ENCODE measurements at places on chromosomes 12 and 14.
A peak's percentile ranks its signal among the peaks of the same experiment; 100 is the strongest.

- DNase-seq: peak; percentile 70
These were observed 19.3 kb upstream of the SERPINA6 start for GRCh38 chr14:94342334-94342934.

DNA sequence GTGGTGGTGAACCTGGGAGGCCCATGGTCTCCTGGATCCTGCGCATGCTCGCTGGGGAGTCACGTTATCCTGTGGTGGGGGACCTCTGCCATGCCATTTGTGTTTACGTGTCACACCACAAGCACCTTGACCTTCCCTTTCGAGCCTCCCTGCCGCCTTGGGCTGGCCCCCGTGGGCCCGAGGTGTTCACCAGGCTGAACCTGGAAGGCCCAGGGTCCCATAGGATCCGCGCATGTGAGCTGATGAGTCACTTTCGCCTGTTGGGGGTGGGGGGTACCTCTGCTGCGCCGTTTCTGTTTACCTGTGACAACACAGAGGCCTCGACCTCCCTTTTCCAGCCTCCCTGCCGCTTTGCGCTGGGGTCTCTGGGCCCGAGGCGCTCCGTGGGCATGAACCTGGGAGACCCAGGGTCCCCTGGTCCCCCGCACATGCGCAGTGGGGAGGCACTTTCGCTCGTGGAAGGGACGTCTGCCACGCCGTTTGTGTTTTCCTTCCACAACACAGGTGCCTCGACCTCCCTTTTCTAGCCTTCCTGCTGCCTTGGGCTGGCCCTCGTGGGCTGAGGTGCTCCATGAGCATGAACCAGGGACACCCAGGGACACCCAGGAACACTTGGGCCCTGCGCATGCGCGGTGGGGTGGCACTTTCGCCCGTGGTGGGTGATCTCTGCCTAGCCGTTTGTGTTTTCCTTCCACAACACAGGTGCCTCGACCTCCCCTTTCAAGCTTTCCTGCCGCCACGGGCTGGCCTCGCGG is 334.1 kb downstream of the ALG10 start:
- DNase-seq: no peak

- DNase-seq: peak; percentile 62
These were observed 98.1 kb upstream of the GRIP1 start for GRCh38 chr12:66776974-66777373.

GRCh38 chr12:114678028-114678427 is 5.9 kb downstream of the TBX3 start:
- no peak for DNase-seq

GRCh38 chr14:93046705-93047050 is 69.0 kb downstream of the ITPK1 start:
- DNase-seq: no peak

DNA sequence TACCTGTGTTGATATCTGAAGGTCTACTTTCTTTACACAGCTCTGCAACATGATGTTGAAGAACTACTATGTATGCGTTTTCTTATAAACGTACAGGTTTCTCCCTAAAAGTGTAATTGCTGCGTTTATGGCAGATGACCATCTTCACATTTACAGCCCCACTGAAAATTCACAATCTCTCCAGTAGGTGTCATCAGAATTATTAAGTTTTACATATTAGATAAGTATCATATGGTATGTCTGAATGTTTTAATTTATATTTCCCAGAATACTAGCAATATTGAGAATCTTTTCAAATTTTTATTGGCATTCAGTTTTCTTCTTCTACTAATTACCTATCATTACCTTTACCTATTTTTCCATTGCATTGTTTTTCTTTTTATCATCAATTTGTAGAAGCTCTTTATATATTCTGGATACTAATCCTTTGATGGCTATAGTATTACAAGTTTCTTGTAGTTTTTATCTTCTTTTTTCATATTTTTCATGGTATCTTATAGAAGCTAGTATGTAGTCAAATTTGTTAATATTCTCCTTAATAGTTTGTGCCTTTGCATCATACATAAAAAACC is 123.5 kb downstream of the CAPZA3 start:
- no peak for DNase-seq

DNA sequence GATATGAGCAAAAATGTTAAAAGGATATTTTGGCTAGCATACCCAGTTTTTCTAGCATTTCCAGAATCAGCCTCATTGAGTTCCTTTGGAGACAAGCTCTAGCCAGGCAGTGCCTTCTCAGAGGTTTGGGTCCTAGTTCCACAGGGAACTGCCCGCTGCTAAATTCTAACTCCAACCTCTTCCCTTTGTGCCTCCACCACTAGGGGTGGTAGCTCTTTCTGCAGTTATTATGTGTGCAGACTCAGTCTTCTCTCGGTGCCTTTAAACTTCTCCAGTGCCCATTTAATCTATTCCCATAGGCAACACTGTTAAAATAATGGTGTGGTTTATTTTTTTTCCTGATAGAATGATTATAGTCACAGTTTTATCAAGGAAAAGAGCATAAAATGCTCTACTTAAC is 21.5 kb upstream of the SLC25A3 start:
- DNase-seq: no peak

GRCh38 chr12:88855301-88855700 is 275.0 kb upstream of the KITLG start:
- DNase-seq: no peak

GRCh38 chr14:99387880-99388279 is 92.8 kb downstream of the SETD3 start:
- DNase-seq: peak; percentile 21

DNA sequence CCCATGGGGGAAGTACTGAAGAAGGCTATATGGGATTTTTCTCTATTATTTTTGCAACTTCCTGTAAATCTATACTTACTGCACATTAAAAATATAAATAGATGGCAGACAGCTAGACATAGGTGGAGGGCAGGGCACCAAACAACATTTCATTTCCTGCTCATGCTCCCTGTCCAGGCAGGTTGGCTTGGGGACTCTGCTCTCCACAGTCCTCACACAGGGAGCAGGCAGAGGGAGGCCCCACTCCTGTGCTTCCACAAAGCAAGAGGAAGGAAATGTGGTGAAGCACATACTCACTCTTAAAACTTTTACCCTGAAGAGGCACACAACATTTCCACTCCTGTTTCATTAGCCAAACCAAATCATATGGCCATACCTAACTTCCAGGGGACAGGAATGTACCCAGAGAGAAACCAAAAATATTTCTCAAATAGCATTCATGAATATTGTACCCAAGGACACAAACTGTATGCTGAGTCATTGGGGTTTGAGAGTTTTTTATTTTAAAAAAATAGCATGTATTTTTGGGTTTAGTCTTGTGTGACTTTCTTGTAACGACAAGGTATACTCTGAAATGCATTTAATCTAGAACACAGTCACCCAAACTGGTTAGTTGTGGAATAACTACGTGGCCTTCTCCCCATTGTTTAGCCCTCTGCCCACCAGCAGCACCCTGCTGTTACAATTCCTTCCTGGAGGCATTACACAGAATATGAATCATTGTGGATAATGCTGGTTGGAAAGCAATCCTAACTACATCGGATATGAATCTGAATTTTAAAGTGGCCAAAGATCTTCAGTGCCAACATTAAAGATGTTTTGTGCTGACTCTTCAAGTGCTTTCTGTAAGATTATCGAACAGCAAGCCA is 40.9 kb downstream of the RTN1 start:
- DNase-seq: no peak

GRCh38 chr12:65122703-65123102 is 1.6 kb upstream of the WIF1 start:
- DNase-seq: no peak

GRCh38 chr12:106919910-106920544 is 35.7 kb upstream of the TMEM263 start:
- DNase-seq: no peak

DNA sequence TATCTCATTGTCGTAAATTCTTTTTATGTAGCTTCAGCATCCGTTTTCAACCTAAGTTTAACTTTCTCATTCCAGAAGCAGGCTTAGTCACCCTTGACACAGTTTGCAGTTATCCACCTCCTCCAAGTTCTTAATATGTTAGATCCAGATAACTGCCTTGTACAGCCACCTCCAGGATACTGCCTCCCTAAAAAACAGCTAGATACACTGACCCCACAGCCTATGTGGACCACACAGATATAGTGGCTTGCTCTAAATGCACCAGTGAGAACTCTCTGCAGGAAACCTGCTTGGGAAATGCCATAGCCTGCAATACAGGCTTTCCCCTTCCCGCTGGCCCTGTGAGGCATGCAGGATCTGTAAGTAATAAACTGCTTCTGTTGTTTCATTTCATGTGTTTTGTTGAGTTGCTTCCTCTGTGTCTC is 11.1 kb upstream of the RTL1 start:
- DNase-seq: peak; percentile 51

DNA sequence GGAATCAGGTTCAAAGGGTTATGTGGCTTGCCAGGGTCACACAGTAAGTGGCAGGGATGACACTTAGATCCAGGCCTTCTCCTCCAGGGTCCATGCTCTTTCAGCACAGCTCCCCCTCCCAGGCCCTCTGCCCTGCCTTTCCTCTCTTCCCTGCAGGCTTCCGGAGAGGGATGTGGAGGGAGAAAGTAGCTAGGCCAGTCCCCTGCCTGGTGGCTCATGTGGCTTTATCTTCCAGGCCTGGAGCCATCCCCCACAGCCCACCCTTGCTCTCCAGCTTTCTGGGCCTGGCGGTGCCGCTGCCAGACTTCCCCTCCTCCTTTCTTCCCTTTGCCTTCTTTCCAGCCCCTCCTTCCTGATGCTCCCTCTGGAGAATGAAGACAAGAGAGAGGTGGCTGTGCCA is 1.7 kb downstream of the PSMB11 start:
- no peak for DNase-seq

GRCh38 chr12:24562771-24563431 is 386.0 kb downstream of the BCAT1 start:
- no peak for DNase-seq

DNA sequence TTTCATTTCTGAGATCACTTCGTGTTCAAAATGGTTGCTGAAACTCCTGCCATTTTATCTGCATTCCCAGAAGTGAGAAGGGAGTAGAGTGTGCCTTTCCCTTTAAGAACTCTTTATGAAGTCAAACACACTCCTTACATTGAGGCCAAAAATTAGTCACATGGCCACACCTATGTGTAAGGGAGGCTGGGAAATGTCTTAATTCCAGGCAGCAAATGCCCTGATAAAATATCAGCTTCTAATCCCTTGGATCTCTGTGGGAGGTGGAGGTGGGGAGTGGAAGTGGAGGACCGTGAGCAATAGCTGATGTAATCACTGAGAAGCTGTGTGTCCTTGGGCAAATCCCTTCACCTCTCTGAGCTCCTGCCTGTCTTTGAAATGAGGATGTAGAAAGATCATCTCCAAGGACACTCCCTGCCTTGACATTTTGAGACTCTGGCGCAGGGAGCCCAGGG is 22.7 kb upstream of the ANKRD9 start:
- no peak for DNase-seq

DNA sequence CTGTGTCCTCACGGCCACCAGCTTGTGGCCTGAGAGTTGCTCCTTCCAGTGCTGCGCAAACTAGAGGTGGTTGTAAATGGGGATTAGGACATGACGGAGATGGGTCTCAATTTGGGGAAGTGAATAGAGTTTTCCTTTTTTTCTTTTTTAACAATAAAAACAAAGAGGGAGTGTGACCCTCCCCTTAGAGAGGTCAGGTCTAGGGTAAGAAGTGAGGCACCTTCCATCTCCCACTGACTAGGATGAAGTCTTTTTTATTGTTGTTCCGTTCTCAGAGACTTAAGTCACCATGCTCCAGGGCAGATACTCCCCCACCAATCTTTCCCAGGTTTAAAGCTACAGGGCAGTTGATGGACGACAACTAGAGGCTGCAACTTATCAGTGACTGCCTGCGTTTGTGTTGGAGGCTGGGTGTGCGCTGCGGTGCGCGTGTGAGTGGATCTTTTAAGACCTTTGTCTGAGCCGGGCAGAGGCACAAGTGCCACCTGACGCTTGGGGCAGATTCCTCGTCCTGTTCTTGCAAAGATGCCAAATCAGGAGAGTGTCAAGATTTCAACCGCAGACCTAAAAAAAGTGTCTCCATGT is 2.1 kb upstream of the GSC start:
- no peak for DNase-seq

DNA sequence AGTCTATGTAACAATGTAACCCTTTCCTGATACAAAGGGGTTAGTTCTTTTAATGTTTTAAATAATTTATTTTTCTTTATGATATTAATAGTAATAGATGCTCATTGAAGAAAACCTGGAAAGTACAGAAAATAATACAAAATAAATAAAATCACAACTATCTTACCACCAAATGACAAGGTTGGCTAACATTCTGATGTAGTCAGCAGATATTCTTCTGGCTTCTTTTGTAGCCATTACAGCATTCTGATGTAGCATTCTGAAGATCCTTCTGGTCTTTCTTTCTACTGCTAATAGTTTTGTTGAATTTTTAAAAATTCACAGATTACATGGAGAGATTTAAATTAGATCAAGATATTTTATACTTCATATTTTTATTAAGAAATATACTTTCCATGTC is 301.6 kb downstream of the AKAP6 start:
- no peak for DNase-seq

DNA sequence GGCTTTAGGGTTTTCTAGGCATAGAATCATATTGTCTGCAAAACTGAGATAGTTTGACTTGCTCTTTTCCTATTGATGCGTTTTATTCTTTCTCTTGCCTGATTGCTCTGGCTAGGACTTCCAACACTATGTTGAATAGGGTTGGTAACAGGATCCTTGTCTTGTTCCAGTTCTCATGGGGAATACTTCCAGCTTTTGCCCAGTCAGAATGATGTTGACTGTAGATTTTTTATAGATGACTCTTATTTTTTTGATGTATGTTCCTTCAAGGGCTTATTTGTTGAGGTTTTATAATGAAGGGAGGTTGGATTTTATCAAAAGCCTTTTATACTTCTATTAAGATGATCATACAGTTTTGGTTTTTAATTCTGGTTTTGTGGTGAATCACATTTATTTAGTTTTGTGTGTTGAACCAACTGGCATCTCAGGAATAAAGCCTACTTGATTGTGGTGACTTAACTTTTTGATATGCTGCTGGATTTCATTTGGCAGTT is 478.2 kb downstream of the TMEM117 start:
- DNase-seq: no peak

DNA sequence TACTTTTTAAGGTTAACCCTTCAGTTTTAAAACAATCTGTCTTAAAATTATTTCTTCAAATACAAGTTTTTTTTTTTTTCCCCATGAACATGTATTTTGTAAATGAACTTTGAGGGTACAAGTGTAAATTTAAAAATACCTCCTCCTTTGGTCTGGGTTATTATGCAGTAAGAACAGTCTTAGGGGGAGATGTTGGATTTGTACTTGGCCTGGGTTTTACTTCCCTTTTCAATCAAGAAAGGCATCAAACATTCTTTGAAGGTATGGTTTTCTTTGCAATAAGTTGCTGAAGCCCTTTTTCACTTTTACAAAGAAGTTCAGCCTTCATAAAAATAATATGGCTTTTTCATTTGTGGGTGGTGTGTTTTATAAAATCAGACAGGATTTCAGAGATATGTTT is 20.5 kb downstream of the WBP11 start:
- DNase-seq: no peak

- DNase-seq: peak; percentile 64
These were observed 17.6 kb downstream of the NINJ2 start for GRCh38 chr12:645563-646071.

DNA sequence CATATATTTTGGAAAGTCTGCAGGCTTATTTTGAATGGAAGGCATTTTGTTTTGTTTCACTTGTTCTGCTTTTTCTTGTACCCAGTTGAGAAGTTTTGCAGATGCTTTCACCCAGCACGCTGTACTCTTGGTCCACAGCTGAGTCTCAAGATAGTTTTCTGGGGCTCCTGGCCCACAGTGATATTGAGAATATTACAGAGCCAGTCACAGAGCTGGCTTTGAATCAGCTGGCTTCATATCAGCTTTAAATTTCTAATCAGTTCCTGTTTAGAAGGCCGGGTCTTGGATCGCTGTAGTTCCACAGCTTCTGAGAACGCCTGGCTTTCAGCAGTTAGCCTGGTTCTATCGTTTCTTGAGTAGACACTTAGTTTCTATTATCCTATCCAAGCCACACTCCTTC is 32.5 kb upstream of the PARP11 start:
- DNase-seq: no peak
